ENCODE measurements at places on chromosomes 11 and 22.

- DNase-seq = no peak
These were observed 57.9 kb downstream of the C11orf58 start for GRCh38 chr11:16796311-16796710.

GRCh38 chr22:49785841-49786471, 41.7 kb downstream of the BRD1 start:
- DNase-seq = no peak

- DNase-seq = no peak
These were observed 123.1 kb upstream of the C11orf87 start for GRCh38 chr11:109298865-109299264.

- DNase-seq = no peak
These were observed 266.4 kb upstream of the NCAM1 start for GRCh38 chr11:112694813-112695212.

DNA sequence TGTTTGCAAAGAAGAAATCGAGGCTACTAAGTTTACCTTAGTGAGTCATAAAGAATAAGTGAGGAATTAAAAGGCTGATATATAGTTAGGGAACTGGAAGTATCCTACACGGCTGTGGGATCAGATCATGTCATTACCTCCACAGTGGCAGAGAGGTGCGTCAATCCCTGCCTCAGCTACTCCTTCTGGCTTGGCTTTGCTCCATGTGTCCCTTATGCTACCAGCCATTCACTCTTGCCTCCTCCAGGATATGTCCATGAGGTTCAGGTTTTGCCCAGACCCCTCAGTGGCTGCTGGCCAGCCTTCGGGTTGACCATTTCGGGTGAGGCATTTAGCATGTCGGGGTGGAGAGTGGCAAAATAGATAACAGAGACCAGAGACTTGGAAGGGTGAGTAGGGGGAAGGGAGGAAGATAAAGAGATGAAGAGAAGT, 153.4 kb downstream of the LDLRAD3 start:
- DNase-seq = no peak

DNA sequence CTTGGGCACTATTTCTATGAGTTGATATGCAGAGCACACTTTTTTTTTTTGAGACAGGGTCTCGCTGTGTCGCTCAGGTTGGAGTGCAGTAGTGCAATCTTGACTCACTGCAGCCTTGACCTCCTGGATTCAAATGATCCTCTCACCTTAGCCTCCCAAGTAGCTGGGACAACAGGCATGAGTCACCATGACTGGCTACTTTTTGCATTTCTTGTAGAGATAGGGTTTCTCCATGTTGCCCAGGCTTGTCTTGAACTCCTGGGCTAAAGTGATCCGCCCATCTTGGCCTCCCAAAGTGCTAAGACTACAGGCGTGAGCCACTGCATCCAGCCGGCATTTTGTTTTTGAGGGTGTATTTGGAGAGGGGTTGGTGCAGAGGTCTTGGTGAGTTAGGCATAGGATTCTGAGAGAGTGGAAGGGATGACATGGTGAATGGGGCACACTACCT, 29.9 kb upstream of the MTCH2 start:
- no peak for DNase-seq

DNA sequence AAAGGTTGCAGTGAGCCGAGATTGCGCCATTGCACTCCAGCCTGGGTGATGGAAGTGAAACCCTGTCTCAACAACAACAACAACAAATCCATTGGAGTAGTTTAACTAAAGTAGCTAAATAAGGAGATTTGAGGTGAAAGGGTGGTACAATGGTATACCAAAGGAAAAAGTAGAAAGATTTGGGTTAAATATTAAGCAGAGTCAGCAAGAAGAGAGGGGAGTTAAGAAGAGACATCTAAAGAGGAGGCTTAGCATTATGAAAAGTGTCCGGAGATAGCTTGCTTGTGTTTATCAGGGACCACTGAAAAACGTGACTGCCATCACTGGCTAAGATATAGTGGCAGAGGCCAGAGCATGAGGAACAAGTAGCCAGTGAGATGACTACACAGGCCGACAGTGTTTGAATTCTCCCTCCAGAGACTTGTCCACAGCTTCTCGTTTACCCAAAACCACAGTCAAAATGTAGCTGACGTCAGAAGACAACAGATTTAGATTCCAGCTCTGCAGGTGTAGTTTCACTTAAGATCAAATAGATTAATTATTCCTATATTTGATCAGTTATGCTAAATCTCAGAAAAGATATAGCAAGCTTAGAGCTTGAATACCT, 32.6 kb upstream of the GRK2 start:
- no peak for DNase-seq

- no peak for DNase-seq
These were observed 12.9 kb downstream of the GAL3ST1 start for GRCh38 chr22:30561402-30562189.

DNA sequence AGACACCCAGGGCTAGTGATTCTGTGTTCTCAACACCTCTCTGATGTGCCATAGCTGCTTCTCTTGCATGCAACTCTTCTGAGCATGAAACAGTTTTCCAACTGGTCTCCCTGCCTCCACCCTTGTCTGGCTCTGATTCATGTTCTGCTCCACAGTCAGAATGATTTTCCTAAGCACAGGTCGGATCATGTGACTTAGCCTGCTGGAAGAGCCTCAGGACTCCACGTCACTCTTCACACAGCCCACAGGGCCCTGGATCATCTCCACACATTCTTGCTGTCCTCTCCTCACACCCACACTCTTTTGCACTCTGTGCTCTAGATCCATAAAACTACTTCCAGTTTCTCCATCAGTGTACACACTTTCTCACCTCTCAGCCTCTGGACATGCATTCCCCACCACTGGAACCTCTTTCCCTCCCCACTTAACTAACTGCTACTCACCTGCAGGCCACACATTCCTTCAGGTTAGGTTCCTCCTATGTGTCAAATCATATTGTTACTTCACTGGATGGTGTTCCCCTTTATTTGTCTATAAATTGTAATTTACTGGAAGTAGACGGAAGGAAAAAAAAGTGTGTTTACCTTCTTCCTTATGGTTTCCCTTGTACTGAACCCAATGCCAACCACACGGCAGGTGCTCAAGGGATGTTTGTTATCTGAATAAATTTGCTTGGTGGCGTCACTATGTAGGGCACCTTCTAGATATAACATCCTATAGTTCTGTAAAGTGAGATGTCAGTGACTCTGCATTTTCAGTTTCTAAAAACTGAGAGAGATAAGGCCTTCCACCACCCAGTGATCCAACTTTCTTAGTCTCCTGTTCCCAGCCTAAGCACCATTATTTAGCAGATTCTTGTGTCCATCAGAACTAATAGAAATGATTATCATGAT, 133.7 kb downstream of the ETS1 start:
- DNase-seq = no peak

DNA sequence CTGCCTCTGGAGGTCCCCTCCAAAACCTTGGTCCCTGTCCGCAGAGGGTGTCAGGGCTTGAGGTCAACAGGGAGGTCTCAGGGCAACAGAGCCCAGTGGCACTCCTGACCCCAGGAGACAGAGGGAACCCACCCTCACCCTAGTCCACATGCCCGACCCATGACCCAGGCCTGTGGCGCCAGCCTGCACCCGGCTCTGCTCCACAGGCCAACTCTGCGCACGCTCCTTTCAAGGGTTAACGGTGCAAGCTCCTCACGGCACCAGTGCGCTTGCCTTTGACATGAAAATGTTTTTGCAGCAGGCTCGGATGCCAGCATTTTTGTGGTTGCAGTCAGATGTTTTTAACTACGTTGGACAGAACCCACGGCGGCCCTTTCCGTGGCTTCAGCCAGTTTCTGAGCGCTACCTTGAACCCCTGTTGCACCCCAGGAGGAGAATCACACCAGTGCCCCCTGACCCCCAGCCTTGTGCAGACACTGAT, 68.6 kb downstream of the CDKN1C start:
- no peak for DNase-seq

GRCh38 chr11:19336331-19336730, 95.6 kb upstream of the E2F8 start:
- DNase-seq = no peak

- no peak for DNase-seq
These were observed 89.2 kb downstream of the PDE2A start for GRCh38 chr11:72584939-72585597.
